ENCODE measurements at places on chromosomes 12 and 14.

DNA sequence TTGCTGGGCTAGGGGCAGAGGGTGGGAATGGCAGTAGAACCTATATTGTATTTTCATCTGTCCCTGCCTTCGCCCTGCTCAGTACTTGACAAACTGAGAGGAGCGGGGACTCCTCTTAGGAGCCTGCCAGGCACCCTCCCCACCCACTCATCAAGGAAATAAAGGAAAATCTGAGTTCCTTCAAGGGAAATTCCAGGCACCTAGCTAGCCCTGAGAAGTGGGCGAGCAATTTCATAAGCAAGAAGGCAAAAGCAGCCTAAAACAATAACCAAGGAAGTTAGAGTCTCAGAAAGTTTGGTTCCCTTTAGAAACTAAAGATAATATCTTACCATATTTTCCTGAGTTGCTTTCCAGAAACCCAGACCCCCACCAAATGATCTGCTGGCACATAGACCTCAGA is 10.6 kb upstream of the PLEKHD1 start:
- no peak for DNase-seq

DNA sequence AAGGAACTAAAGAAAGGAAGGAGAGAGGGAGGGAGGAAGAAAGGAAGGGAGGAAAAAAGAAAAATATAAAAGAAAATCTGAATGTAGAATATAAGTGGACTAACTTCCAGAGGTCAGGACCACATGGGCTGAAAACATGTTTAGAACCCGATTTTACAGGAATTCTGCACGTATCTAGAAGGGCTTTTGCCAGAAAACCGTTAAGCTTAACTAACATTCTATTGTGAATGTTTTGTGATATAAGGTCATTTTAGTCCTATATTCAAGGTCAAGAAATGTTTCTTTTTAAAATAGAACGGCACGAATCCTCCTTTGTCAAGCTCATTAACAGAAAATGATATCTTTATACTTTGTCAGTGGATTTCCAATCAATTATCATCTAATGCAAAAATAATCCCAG is 13.1 kb downstream of the PTCSC3 start:
- no peak for DNase-seq

- no peak for DNase-seq
Measured at GRCh38 chr12:104411826-104412641, 44.7 kb upstream of the CHST11 start.

DNA sequence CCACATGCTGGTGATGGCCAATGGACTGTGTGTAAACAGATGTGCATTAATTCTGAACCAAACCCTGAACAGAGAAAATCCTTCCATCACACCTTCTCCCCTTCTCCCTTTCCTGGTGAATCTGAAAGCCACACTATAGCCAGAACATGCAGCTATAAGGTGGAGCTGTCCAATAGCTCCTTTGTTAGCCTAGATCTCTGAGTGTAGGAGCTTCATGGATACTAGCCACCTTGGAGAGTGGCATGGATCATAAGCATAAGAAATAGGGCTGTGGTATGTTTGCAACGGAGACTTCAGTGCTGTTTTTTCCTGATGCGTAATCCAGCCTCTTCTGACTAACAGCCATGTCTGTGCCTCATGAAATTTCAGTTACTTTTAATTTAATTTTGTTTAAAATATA is 364.5 kb downstream of the BTG1 start:
- DNase-seq = no peak

GRCh38 chr14:77322250-77322902 is 1.5 kb downstream of the GSTZ1 start:
- DNase-seq = no peak

GRCh38 chr12:127509066-127509778 is 757.7 kb upstream of the TMEM132C start:
- no peak for DNase-seq

GRCh38 chr12:3263939-3264922 is 187.1 kb downstream of the TSPAN9 start:
- no peak for DNase-seq

- no peak for DNase-seq
Measured at GRCh38 chr14:55756557-55756956, 176.6 kb downstream of the KTN1 start.

GRCh38 chr14:66884149-66884548 is 305.1 kb upstream of the GARIN2 start:
- DNase-seq = no peak

GRCh38 chr14:25518364-25518763 is 468.4 kb upstream of the STXBP6 start:
- DNase-seq = no peak

DNA sequence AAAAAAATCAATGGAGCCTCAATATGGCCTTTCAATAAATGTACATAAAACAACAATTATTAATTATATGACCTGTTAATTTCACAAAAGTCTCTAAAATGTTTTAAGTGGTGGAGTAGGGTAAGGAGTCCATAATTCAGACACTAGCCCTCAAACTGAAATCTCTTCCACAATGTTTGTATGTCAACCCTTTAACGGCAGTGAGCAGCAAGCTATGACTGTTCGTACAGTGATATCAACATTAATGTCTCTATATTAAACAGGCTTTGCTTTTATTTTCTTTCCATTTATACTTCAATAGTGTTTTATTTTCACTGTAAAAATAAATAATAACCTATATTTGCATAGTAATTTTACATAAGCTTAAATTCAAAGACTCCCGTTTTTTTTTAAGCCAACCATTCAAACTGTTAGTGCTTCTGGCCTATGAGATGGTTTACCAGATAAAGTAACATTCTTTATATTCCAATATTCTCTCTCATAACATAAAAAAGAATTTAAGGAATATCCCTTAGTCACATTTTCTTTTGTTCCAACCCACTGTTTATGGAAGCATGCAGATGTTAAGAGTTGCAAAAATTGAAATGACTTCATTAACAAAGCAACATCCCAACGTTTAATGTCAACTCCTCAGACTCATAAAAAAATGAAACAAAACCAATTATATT is 2.3 kb downstream of the CDK17 start:
- DNase-seq = no peak

- DNase-seq = no peak
Measured at GRCh38 chr14:96267336-96267735, 11.3 kb downstream of the BDKRB1 start.

- no peak for DNase-seq
Measured at GRCh38 chr14:103896578-103896977, 31.7 kb upstream of the TDRD9 start.

GRCh38 chr14:88929656-88930436 is 105.4 kb downstream of the TTC8 start:
- DNase-seq = no peak

DNA sequence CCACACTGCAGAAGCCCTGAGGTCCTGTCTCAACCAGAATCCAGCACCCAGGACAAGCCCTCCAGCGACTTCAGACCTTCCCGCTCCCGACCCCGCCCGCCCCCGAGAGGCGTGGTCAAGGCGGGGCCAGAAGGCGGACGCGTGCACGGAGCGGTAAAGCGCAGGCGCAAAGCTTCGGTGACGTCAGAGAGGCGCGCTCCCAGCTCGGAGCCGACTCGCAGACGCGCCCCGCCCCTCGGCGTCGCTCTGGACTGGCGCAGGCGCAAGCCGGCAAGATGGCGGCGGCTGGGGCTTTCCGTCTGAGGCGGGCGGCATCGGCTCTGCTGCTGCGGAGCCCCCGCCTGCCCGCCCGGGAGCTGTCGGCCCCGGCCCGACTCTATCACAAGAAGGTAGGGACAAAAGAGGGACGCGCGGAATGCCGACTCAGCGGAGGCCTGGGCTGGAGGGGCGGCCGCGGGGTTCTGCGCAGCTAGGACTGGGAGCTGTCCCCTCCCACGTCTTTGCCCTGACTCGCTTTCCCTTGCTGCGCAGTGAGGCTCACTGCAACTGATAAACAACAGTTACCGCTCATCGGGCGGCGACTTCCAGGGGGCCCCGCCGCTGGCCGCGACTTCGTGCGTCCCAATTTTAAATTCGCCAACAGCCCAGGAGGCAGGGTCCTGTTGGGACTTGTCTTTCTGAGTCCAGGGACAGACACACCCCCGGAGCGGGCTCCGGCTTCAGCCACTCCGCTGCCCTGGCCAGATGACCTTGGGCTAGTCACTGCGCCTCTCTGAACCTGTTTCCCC is at the start of gene ISCU:
Gene ISCU (plus strand): TSS at position 249 of the 788 bp plus-strand sequence. CDS start 27 bp downstream, at position 276.
- DNase-seq = peak; percentile 99

DNA sequence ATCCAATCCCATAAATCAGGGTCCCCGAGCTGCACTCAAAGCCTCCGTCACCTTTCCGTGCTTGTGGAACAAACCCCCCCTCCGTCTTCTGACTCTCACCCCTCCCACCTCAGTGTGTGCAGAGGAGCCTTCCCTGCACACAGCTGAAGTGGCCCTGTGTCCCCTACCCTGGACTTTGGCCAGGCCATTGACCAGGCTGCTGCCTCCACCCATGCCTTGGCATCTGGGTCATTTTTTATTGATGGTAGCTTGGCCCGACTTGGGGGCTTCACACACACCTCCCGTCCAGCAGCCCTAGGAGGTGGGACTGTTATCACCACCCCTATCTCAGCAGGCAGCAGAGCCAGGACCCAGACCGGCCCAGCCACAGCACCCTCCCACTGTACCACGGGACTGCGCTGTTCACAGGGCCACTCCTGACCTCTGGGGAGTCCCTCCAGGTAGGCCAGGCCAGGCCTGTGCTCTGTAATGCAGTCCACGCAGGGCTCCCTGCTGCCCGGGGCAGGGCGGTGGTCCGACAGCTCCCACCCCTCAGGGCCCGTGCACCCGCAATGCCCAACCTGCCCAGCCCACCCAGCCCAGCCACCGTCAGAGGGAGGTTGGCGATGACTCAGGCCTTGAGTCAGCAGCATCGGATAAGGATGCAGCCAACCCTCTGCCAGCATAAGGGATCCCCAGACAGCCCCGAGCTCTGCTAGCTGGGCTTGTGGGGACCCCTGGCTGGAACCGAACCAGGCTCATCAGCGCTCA is 9.2 kb upstream of the INF2 start:
- no peak for DNase-seq

DNA sequence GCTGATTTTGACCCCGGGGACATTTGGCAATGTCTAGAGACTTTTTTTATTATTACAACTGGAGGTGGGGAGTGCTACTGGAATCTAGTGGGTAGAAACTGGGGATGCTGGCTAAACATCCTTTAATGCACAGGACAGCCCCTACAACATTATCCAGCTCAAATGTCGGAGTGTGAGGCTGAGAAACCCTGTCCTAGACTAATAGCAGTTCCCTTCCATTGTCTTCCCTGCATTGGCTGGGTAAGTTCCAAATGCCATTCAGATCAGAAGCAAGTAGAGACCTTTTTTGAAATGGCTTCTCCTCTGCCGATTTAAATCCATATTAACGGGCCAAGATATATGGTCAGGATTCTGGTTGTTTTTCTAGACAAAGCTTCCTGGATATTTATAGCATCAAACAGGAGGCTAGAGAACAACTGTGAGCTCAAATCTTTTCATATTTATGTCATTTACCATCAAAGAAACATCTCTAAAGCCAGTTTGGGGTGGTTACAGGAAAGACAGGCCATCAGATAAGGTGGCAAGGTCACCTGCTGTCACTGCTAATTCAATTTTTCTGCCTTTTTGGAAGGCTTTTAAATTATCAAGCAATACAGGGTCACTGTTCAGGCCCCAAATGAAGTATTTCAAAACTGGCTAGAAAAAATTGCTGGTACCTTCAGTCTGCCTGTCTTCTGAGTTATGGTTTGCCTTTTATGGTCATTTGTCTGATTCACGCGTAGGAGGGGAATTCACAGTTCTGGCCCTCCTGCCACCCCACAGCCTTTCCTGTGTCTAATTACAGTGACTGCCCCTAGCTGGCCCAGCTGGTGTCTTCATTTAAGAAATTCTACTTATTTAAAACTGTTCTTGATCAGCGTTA is 20.1 kb upstream of the AKAP5 start:
- DNase-seq = no peak

DNA sequence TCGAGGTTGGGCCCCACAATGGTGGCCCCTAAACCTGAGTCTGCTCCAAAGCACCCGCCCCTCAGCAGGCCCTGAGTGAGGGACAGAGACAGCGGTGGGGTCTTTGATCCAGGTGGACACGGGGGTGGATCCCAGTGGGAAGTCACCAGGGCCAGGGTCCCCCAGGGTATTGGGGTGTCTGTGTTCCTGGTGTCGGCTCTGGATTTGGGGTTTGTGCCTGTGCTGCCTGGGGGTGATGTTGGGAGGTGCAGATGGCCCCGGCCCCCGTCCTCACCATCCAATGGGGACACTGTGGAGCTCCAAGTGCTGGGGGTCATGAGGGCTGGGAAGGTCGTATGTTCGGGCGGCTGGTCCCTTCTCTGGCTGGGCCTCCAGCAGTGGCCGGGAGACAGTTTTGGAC is 354.2 kb downstream of the TMEM121 start:
- DNase-seq = no peak

GRCh38 chr14:100438271-100438670 is 115.1 kb downstream of the SLC25A47 start:
- DNase-seq = no peak

DNA sequence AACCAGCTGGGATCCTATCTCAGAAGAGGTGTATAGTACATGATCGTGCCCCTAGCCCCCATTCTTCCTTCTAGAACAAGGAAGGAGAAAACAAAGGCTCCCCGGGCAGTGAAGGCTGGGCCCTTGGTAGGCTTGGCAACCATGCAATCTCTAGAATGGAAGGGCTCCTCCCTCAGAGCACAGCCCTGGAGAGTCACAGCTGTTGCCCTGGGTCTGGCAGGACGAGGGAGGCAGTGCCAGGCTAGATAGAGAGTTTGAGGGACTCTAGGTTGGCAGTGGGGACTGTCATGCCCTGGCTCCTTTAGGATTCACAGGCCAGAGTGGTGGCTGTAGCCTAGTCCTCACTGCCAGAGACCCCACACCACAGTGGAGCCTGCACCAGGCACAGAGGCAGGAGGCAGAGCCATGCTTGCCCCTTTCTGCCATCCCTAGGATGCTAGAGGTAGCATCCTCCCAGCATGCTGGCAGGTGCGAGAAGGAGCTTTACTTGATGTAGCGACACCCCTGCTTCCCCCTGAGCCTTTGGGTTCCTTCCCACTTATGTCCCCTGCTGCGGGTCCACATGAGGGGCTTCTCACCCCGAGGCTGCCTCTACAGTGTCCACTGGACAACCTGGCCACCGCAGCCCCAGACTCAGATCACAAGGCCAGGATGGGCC is 33.4 kb upstream of the CIPC start:
- DNase-seq = no peak

- no peak for DNase-seq
Measured at GRCh38 chr14:49939884-49940510, 47.1 kb downstream of the ARF6 start.

- no peak for DNase-seq
Measured at GRCh38 chr14:102902086-102902485, 20.4 kb upstream of the AMN start.
